ENCODE measurements at places on chromosomes 5 and 9. TPM values are rescaled to one million over a fixed set of nuclear protein-coding genes. Genes with fewer than 3 reads are reported as not detected.
A peak's percentile ranks its signal among the peaks of the same experiment; 100 is the strongest.

PCDHB7 gene
- 0.97 TPM for polyA plus RNA-seq

TAF1L gene
- polyA plus RNA-seq = not detected

LECT2 gene
- polyA plus RNA-seq = not detected

TNFSF8 gene
- polyA plus RNA-seq = 0.43 TPM

SLC45A2 gene
- 0.22 TPM for polyA plus RNA-seq

SPINK6 gene
- polyA plus RNA-seq = not detected

DDX41 gene
- polyA plus RNA-seq = 97.3 TPM

PCDHA11 gene
- 0.77 TPM for polyA plus RNA-seq

GRCh38 chr5:30324083-30324482 is 869.4 kb upstream of the CDH6 start:
- H3K27ac ChIP-seq = no peak overlapping the region
- no peak overlapping the region for H3K4me3 ChIP-seq
- no peaks in the 10 kb centered on the region for H3K27me3 ChIP-seq
- H3K4me1 ChIP-seq = no peaks in the 10 kb centered on the region
- DNase-seq = no peak

DNA sequence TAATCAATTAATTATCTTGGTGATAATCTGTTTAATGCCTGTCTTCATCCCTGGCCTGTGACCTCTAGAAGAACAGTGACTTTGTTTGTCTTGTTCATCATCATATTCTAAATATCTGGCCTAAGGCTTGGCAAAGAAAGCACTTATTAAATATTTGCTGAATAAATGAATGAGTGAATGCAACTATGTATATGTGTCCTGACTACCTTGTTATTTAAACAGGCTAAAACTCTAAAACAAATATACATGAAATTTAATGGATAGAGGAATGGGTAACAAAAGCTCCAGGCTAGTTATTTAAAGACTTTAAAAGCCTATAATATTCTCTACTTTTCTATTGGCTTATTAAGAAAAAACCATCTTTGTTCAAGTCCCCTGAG is 91.7 kb upstream of the CER1 start:
- H3K36me3 ChIP-seq = peaks cover 33% of the 10 kb centered on the region
- no peak for DNase-seq
- no peaks in the 10 kb centered on the region for H3K27me3 ChIP-seq
- H3K4me1 ChIP-seq = no peaks in the 10 kb centered on the region
- no peak overlapping the region for H3K4me3 ChIP-seq

DNA sequence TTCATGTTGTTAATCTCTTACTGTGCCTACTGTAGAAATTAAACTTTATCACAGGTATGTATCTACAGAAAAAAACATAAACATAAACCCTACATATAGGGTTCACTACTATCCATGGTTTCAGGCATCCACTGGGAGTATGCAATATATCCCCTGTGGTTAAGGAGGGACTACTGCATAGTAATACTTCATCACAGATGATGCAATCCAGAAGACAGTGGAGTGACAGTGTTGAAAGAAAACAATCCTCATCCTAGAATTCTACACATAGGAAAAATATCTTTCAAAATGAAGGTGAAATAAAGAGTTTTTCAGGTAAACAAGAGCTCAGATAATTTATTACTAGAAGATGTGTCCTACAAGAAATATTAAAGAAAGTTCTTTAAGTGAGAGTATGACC is 105.9 kb downstream of the HOMER1 start:
- H3K36me3 ChIP-seq = no peaks in the 10 kb centered on the region
- DNase-seq = no peak
- H3K4me3 ChIP-seq = no peak overlapping the region
- no peak overlapping the region for H3K27ac ChIP-seq

GRCh38 chr9:131323629-131324028 is 34.1 kb downstream of the PLPP7 start:
- H3K4me3 ChIP-seq = no peak overlapping the region
- no peaks in the 10 kb centered on the region for H3K36me3 ChIP-seq
- no peaks in the 10 kb centered on the region for H3K4me1 ChIP-seq
- no peak for DNase-seq
- H3K27ac ChIP-seq = no peak overlapping the region

GRCh38 chr5:93721071-93721470 is 20.3 kb downstream of the POU5F2 start:
- no peak overlapping the region for H3K27ac ChIP-seq
- no peaks in the 10 kb centered on the region for H3K4me1 ChIP-seq
- peak; percentile 70 for DNase-seq
- H3K36me3 ChIP-seq = no peaks in the 10 kb centered on the region
- no peaks in the 10 kb centered on the region for H3K27me3 ChIP-seq

- no peaks in the 10 kb centered on the region for H3K27me3 ChIP-seq
- no peaks in the 10 kb centered on the region for H3K4me1 ChIP-seq
- H3K4me3 ChIP-seq = no peak overlapping the region
- DNase-seq = peak; percentile 47
Observed at GRCh38 chr9:125843646-125844045, 96.5 kb downstream of the PBX3 start.
